Stimulated activated CD4-positive, alpha-beta T cell treated with anti-CD3 and anti-CD28 coated beads, Interleukin-4, amount 100 ng/mL, for 4 hours (primary cell): ENCODE measurements at places on chromosomes 16 and 17.

DNA sequence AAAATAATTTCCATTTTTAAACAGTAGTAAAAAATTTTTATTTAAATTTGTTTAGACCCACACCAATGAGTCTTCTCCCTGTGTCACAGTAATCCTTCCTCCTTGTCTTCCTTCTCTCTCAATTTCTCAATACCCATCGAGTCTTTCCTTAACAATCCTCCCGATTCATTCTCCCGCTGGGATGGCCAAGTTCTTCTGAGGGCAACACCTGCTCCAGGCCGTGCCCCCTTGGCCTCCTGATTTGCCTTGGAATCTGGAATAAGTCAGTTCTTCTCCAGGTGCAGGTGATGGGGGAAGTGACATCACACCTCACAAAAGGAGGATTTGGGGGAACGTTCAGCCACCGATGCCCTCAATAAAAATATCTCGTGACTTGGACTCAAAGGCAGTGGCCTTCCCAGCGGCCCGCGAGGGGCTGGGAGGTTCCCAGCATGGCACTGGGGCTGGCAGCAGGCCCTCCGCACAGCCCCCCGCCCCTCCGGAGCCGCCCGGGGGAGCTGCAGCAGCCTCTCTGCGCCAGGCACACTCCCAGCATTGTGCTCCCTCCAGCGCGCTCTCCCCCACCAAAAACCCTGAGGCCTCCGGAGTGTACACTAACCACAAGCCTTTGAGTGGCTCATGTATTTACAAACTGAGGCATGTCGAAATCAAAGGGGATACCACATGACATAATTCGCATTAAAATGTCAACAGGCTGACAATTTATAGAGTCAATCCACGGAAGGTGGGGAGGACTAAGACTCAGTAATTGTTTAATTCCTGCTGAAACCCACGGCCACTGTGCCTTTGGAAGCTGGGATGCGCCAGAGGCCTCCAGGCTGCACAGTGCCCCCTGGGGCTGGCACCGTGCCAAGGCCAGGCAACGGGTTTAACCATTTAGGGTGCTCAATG, 120.5 kb downstream of the ZFHX3 start:
- no peak for DNase-seq

DNA sequence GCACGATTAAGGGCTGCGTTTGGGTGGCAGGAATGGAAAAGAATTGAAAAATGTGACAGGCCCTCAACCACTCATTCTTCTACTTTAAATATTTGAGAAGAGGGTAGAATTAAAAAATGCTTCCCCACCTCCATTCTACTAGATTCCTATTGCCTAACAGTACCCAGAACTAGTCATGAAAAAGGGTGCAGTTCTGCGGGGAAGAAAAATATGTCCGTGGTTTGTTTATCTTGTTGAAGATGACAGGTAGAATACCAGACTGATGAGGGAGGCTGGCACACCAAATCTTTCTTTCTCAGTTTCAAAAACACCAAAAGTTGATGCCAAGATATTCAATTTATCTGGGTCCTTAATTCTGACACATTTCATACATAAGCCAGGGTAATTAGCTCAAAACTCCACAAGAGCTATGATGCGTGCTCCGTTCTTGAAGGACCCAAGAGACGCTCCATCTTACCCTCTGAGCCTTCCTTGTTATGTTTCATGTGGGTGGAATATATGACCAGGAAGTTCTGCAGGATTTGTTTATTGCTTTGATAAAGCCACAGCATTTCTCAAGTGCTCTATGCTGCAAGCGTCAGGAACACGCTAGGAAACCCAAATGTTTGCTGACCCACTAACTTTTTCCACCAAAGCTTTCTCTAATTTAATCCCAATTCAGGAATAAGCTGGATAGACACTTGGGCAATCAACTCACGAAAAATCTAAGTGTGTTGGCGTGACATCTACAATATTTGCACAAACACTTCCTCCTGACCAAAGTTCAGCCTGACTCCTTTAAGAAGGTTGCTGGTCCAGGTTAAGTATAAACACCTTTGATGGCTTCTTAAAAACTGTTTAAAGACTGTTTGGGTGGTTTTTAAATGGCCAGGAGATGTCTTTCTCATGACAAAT, 20.6 kb upstream of the GAN start:
- no peak for DNase-seq

DNA sequence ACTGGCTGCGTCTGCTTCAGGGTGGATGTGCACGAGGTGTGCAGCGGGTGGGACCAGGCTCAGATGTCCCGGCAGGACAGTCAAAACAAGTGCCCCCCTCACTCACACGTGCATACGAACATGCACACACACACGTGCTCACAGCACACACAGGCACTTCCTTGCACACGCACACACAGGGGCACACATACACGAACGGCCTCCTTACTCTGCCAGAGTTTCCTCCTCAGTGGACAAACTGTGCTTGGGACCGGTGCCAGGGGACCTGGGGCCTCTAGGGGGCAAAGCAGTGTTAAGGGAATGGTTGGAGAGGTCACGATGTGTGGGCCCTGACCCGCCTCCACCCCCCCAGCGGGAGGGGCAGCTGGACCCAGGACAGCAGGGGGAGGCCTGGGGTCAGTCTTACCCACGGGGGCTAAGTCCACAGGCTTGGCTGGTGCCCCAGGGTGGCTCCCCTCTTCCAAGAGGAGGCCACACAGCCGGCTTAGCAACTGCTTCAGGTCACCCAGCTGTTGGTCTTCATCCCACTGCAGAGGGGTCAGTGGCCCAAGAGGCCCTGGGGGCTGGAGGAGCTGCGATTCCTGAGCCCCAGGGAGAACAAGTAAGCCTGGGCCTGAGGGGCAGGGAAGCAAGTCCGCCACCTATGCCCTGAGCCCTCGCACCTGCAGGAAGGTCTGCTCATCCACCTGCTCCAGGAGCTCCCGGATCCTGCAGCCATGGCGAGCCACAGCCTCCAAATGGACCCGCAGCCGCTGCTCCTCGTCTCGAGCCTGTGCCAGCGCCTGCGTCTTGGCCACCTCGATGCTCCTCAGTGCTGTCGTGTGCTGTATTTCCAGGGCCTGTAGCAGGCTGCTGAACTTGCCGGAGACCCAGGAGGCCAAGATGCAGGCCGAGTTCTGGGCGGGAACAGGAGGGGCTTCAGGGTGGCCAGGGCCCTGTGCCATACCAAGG, 4.9 kb downstream of the TRIM65 start:
- no peak for DNase-seq

- DNase-seq = no peak
Observed at GRCh38 chr16:47019568-47019967, 46.1 kb upstream of the DNAJA2 start.

GRCh38 chr17:43132117-43132516, 7.0 kb upstream of the BRCA1 start:
- DNase-seq = no peak

DNA sequence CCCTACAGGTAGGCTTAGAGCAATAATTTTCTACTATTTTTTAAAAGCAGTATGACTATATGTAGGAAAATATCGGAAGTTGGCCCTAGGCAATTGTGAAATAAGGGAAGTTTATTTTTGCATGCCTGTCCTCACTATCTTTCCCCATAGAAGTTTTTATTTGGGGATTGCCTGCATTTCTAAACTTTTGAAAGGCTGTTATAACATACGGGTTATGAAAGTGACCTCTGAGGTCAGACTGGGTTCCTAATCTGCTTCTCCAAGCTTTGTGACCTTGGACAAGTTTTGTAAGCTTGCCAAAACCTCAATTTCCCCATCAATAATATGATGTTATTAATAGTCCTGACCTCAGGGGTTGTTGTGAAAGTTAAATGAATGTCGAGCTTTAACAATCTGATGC, 67.1 kb downstream of the ARHGAP44 start:
- no peak for DNase-seq

- peak; percentile 58 for DNase-seq
Observed at GRCh38 chr17:78131172-78132083, 857 bp downstream of the TMC8 start.

GRCh38 chr17:38428643-38429371, 543 bp downstream of the ARHGAP23 start:
- DNase-seq = no peak

DNA sequence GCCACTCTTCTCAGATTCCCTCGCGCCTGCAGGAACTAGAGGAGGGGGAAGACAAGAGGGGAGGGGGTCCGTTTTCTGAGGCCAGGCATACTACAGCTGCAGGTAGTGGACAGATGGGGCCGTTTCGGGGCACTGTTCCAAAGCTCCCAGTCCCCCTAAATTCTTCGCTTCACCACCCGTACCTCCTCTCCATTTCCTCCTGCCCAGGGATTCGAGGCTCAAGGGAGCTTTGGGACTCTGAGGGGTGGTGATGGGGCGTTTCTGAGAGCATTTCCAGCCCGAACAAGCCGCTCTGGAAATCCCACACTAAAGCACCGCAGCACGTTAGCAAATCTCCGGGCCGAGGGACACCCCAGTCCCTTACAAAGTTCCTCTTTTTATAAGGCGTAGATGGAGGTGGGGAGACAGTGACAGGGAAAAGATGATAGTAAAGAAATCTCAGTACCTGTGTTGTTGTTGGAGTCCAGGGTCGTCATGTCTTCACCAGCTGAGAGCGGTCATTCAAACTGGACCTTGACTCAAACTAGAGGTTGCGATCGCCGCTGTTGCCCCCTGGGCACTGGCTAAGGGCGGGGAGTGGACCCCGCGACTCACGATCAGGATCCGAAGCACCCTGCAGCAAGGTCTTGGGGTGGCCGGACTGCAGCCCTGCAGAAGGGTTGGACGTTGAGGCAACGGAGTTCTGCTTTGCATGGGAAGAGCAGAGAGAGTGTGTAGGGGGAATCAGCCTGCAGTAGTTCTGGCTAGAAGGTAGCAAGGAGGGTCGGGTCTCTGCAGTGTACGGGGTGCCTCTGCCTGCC, 570 bp downstream of the NR1D1 start:
- DNase-seq = no peak

DNA sequence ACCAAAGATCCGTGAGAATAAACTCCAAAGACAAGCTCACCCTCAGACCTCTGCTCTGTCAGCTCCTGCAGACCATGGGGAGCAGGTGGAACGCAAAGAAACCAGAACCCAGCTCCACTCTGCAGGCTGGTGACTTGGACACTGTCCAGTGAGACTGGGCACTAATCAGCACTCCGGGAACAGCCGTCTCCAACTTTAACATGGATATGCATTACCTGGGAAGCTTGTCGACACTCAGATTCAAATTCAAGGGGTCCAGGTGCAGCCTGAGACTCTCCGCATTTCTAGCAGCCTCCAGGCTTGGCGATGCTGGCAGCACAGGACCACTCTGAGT, 9.1 kb downstream of the SLX4 start:
- DNase-seq = no peak

DNA sequence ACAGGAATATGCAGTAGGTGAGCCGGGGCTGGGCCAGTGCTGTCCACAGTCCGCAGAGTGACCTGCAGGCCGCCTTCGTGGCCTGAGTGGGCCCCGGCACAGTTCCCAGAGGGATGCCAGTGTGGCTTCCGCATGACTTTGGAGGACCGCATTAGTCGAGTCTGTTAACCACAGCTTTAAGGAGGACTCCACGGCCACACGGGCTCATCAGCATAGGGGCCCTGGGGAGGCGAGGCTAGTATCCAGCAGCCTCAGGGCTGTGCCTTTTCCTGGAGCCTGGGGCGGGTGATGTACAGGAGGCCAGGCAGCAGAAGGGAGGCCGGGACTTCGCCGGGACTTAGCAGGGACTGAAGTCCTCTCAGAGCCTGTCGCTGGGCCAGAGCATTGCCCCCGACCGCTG, 13.2 kb downstream of the TSC2 start:
- DNase-seq = no peak

- DNase-seq = no peak
Observed at GRCh38 chr17:56656701-56657327, 63.3 kb downstream of the NOG start.

DNA sequence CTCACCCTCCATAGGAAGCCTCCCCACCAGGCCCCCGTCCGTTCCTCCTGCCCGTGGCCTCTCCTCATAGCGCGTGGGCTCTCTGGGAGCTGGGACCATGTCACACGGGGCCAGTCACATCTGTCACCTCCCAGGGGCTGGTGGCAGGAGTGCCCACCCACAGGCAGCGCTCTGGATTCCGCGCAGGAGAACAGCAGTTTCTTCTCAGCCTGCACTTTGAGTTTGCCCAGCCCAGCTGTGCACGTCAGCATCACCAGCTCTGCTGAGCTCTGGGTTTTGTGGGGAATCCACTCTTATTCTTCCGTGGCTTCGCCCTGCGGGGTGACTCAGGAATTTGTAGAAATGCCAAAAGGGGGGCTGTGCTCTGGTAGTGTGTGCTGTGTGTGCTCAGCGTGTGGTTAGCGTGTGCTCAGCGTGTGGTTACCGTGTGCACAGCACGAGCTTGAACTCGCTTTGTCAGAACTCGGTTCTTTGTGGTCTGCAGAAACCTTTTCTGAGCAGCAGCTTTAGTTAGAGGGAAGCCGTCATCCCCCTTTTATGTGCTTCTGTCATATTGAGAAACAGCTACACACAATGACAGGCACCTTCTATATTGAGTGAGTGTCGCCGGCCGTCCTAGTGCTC, 3.2 kb downstream of the ACSF3 start:
- DNase-seq = peak; percentile 37

GRCh38 chr16:69478685-69479084, 54.3 kb downstream of the CYB5B start:
- no peak for DNase-seq

GRCh38 chr17:64223283-64223682, 39.8 kb downstream of the TEX2 start:
- DNase-seq = no peak

DNA sequence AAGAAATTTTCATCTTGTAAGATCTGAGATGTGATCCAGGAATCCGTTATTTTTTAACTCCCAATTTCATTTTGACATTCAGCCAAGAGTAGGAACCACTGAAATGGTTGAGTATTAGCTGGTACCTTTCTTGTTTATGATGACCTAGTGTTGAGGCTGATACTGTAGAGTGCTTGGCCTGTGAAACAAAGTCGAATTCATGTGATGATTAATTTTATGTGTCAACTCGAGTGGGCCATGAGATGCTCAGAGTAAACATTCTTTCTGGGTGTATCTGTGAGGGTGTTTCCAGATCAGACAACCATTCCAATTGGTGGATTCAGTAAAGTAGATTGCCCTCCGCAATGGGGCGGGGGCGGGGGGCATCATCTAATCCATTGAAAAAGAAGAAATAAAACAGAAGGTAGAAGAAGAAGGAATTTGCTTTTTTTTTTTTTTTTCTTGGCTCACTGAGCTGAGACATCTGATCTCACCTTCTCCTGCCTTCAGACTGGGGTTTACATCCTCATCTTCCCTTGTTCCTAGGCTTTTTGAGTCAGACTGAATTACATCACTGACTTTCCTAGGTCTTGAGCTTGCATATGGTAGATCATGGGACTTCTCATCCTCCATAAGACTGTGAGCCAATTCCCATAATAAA, 264.6 kb upstream of the KCNJ16 start:
- no peak for DNase-seq

DNA sequence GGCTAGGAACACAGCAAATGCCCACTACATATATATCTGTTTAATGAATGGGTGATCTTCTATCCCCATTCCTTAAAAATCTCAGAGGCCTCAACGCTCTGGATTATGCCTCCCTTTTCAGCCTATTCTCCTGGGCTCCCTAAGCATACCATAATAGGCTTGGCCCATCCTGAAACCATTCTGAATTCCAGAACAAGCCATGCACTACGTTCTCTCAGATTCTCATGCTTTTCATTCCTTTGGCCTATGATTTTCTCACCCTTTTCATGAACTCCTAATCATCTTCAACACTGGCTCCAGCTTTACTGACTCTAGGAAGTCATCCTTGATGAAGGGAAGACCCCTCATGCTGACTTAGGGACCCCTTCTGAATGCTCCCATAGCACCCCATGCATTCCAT, 71.1 kb downstream of the RPGRIP1L start:
- no peak for DNase-seq
